ENCODE measurements at places on chromosomes 7 and 10.

DNA sequence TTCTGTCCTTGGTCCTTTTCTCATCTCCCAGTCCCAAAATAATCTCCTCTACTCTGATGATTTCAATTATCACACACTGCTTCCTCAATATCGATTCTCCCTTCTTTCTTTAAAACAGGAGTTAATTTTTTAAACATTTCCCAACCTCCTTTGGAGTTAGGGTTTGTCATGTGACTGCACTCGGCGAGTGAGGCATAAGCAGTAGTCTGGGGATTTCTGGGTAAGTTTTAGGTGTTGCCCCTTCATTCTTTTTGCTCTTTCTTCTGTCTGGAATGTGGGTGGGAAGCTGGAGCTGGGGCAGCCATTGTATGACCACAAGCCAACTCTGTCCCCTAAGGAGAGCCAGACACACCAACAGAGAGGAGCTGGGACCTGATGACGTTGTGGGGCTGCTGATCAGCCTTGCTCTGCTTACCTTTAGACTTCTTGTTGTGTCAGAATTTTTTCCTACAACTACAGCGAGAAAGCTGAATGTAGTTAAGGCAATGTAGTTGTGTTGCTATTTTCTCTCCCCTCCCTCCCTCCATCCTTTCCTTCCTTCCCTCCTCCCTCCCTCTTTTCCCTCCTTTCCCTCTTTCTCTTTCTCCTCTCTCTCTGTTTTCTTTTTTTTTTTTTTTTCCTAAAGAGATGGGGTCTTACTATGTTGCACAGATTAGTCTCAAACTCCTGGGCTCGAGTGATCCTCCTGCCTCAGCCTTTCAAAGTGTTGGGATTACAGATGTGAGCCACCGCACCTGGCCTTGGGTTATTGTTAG lies 6.5 kb upstream of the TSPAN14 start:
- DNase-seq, result no peak

- DNase-seq, result no peak
Measured at GRCh38 chr10:23472181-23472580, 33.3 kb downstream of the OTUD1 start.

DNA sequence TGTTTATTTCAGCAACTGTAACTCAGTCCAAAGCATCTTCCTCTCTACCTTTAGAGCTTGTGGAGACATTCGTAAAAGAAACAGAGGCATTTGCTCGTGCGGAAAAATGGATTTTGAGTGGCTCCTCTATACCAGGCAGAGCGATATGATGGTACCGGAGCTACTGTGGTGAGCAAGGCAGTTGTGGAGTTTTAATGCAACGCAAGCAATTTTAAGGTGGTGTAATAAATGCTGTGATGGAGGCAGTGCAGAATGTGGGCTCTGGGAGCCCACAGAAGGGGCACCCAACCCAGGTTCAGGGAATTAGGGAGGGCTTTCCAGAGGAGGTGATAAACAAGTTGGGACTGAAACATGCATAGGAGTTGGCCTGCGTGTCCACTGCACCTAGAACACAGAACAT lies 149.5 kb downstream of the CDH23 start:
- DNase-seq, result no peak

DNA sequence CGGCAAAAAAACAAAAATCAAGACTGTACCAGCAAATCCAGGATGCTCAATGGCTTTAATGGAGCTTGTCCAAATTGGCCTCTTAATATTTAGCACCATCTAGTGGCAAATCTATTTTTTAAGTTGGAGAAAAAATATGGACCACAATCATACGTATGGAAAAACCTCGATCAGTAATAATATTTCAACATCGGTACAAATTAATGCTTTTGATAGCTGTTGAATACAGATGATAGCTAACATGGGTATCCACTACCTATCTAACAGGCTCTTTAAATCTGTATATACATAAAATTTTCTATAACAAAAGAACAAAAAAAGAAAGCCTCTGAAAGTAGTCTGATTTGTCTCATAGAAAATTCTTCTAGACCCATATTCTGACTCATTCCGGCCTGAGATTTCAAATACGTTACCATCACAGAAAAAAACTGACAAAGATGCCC lies 29.2 kb downstream of the COA1 start:
- DNase-seq, result peak; percentile 83

Measured in CD4-positive, alpha-beta T cell treated with Interleukin-4 for 1 hour (primary cell).